ENCODE measurements at places on chromosomes 6 and 20.

DNA sequence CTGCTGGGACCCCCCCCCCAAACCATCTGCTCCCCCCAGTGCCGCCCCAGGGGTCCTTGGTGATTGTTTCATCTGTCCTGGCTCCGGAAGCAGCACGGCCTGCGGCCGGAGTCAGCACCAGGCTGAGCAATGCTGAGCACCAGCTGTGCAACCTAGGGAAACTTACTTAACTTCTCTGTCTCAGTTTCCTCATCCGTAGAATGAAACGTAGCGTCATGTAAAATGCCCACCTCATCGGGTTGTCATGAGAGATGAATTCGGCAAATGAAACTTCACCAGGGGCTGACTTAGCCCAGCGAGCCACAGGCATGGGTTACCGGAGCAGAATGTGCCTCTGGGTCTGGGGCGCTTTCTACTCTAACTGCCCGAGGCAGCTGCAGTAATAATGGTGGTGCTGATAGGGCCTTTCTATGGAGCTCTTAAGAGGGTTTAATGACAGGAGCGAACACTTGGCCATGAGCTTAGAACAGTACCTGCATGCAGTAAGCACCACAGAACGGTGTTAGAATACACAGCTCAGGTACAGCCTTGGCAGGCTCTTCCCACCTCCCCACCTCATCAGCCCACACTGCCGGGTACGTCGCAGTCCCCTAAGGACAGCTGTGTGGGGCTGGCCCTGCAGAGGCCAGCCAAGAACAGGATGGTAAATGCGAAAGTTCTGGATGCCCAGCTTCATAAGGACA lies 1.7 kb downstream of the THBS2 start:
- DNase-seq: no peak

- no peak for DNase-seq
Observed at GRCh38 chr6:6543181-6543879, 45.2 kb upstream of the LY86 start.

- no peak for DNase-seq
Observed at GRCh38 chr6:168078943-168079405, at the start of gene FRMD1. TSS of gene FRMD1 (minus strand) at chr6:168079212. CDS start at chr6:168079094, 118 bp downstream.

GRCh38 chr6:163725008-163725941 lies 310.8 kb downstream of the QKI start:
- DNase-seq: no peak

GRCh38 chr20:4607287-4607713 lies 114.4 kb upstream of the PRND start:
- DNase-seq: peak; percentile 27

DNA sequence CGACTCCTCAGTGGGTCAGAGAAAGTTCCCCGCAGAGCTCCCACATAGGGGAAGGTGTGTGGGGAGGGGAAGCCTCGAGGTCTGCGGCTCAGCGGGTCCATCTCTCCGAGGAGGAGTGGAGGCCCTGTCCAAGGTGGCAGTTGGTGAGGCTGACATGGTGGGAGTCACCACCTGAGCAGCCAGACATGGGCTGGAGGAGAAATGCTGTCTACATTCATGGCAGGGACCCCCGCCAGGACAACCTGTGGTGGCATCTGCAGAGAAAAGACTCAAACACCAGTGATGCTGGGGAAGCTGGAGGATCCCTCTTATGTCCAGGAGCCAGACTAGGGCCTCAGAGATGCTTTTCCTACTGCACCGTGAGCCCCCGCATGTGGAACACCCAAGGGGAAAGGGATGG lies 49.8 kb downstream of the BMP7 start:
- DNase-seq: no peak

- no peak for DNase-seq
Observed at GRCh38 chr20:63322146-63322932, 29.4 kb downstream of the COL20A1 start.

- DNase-seq: no peak
Observed at GRCh38 chr6:121157906-121158305, 176.4 kb downstream of the TBC1D32 start.

- no peak for DNase-seq
Observed at GRCh38 chr6:6002005-6002847, 4.5 kb downstream of the NRN1 start.

DNA sequence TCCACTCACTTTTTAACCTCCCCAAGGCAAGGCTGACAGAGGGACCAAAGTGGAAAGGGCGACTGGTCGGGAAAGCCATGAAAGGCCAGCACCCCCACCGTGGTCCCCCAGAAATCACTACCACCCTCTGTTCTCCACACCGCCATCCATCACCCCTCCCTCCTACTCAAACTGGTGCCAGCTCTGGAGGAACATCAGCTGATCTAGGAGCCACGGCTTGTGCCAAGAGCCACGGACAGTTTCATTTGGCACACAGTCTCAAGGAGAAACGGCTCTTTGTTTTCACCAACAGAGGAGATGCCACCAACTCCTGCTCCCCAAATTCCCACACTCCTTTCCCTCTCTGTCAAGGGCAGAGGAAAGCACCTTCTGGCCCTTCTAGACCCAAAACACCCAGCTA lies 26.0 kb downstream of the TBC1D7 start:
- no peak for DNase-seq

DNA sequence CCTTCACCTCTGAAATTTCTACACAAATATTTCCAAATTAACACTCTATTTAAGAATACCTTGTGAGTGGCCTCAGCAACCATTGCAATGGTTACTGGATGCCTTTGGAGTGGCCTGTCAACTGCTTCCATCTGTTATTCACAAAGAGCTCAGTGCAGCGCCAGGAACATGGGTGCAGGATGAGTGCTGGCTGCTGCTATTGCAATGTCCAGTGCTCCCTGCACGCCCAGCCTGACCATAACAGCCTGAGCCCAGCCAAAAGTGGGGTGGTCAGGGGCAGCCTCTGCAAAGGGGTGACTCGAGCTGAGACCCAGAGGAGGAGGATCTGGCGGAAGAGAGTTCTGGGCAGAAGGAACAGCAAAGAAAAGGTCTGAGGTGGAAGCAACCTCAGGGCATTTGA lies 18.4 kb downstream of the CASS4 start:
- no peak for DNase-seq

- no peak for DNase-seq
Observed at GRCh38 chr20:38830356-38830755, 24.9 kb downstream of the PPP1R16B start.

DNA sequence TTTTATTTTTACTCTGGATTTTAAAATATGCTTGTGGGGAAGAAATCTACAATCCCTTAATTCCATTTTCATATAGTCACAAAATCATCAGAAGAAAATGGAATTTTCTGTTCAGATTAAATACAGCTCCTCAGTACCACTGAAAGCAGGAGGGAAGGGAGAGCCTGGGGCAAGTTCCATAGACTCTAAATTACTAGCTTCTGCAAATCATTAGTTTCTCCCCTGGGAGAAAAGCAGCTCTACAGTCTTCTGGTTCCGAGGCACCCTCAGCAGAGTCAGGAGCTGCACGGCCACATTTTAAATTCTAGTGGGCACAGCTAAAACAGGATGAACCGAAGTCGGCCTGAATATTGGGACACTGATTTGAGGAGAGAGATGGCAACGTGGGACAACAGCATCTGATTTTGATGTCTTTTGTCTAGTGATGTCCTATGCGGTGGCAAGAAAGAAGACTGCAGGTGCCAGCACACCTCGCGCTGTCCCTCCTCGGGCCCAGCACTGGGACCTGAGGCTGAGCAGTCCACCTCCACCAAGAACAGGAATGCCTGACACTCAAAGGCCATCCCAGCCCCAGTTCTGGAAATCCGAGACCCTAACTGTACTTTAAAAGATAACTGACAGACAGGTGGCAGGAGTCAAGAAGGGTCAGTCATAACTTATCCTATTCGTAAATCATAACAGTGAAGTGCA lies 90.7 kb downstream of the FOXC1 start:
- DNase-seq: no peak

DNA sequence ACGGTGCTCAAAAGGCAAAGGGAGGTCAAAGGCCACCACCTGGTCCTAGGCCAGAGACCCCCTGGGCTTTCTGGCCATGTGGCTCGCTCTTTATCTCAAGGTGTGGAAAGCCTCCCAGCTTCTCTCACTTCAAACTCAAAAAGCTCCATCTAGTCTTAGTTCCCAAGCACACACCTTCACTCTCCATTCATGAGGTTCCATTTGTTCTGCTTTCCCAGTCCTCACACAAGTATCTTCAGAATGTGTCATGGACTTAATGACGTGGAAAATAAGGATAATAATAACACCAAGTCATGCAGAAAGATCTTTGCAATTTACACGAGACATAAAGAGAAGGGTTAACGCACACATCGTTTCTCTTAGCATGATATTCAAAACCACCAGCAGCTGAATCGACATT lies 219.3 kb downstream of the GMDS start:
- DNase-seq: no peak

DNA sequence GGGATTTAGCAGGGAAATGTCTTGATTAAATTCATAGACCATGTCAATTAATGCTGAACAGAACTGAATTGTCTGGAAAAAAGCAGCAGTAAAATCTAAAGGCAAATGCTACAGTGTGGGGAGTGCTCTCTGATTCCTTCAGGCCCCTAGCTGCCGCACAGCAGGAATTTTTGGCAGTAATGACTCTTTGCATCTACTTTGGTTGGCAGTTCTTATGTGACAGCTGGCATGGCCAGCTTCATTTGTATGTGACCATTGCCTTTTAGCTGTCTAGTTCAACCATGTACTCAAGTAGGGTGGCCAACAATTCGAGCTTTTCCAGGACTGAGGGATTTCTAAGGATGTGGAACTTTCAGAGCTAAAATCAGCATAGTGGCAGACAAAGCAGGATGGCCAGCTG lies 499.1 kb upstream of the MAN1A1 start:
- no peak for DNase-seq

DNA sequence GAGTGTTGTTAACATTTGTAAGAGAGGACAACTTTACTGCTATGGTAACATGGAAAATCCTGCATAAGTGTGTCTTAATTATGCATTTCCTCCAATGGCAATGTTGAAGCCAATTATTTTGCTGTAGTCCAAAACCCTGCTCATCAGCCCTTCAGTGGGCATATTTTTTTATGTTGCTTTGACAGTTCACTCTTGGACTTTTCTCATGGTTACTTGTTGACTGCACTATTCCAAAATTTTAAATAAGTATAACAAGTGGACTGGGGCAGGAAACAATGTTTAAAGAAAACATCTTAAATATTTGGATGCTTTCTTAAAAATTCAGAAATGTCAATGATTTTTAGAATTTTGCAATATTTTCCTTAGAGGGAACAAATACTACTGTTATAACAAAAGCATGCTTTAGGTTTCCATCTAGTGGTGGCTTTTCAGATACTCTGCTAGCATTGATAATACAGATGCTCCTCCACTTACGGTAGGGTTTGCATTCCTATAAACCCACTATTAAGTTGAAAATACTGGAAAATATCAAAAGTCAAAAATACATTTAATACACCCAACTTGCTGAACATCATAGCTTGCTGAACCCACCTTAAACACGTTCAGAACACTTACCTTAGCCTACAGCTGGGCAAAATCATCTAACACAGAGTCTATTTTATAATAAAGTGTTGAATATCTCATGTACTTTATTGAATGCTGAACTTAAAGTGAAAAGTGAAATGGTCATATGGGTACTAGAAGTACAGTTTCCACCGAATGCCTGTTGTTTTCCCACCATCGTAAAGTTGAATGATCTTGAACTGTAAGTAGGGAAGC lies 86.4 kb downstream of the ADGRG6 start:
- DNase-seq: no peak

GRCh38 chr6:37486121-37486839 lies 13.4 kb downstream of the CCDC167 start:
- DNase-seq: no peak

DNA sequence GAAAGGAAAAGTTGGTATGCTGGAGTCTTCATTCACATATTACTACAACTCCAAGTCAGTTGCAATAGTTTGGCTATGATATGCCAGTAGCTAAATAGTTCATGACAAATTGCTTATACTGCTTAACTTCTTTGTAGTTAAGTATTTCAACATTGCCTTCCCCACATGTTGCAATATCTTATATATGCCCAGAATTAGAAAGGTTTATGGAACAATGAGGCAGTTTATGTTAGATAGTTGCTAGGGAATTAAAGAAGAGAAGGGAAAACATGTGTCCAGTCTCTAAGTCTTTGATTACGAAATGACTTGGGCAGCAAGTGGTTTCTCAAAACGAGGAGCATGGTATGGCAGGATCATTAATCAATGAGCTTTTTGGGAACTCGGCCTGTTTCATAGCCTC lies 145.8 kb downstream of the PLCB4 start:
- DNase-seq: no peak

DNA sequence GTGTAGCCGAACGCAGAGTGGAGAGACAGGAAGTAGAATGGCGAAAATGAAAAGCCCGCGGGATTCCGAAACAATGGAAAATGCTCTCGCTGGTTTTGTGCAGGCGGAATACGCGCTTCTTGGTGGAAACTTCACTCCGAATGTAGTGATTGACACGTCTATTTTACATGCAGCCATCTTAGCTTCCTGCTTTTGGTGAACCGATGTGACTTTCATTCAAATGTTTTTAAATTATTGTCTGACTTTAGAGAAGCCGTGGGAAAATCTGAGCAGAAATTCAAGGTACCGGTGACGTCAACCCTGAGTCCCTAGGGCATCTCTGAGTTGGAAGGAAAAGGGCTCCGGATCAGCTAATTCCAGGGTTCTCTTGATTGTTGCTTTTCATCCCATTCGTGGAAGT lies 11.4 kb downstream of the GPX5 start:
- no peak for DNase-seq

DNA sequence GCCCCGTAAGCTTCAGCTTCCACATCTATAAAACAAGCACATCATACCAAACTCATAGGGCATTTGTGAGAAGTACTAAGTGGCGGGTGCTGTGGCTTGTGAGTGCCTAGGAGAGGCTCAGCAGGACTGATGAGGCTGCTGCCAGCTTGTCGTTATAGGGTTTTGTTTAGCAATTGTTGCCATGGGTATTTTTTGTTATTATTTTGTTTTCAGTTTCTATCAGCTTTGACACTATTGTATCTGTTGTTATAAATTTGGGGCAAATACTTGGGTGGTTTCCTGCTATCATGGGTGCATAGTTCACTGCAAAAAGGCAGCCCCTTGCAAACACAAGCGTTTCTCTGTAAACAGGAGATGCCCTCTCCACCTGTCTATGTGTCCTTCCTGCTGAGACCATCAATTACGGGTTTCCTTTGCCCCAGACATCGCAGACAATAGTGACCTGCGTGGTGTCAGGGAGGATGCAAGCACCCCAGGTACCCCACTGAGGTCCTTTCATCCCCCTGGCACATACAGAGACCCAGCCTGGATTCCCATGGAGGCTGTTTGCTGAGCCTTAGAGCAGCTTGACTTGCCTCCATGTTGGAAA lies 3.1 kb upstream of the CCDC167 start:
- DNase-seq: no peak

GRCh38 chr20:61478094-61478493 lies 226.0 kb downstream of the CDH4 start:
- DNase-seq: no peak

Data from GM12892 (cell line).